CD4-positive, alpha-beta T cell (primary cell): ENCODE measurements at places on chromosomes 1 and 21.
A peak's percentile ranks its signal among the peaks of the same experiment; 100 is the strongest.

DNA sequence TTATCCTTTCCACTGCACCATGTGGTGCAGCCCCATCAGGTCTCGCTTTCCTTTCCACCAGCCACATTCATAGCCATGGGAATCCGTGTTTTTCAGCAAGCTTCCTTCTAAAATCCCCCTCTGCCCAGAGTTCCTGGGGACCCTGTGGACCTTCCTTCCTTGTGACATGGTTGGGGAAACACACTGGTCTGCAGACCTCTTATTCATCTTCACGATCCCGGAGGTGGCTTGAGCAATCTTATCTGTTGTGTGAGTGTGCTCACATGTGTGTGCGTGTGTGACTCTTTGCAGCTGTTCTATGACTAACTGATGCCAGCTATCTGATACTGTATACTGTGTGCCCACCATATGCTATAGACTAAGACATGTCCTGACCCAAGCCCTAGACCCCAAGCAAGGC is 15.6 kb upstream of the IL10 start:
- DNase-seq: no peak

DNA sequence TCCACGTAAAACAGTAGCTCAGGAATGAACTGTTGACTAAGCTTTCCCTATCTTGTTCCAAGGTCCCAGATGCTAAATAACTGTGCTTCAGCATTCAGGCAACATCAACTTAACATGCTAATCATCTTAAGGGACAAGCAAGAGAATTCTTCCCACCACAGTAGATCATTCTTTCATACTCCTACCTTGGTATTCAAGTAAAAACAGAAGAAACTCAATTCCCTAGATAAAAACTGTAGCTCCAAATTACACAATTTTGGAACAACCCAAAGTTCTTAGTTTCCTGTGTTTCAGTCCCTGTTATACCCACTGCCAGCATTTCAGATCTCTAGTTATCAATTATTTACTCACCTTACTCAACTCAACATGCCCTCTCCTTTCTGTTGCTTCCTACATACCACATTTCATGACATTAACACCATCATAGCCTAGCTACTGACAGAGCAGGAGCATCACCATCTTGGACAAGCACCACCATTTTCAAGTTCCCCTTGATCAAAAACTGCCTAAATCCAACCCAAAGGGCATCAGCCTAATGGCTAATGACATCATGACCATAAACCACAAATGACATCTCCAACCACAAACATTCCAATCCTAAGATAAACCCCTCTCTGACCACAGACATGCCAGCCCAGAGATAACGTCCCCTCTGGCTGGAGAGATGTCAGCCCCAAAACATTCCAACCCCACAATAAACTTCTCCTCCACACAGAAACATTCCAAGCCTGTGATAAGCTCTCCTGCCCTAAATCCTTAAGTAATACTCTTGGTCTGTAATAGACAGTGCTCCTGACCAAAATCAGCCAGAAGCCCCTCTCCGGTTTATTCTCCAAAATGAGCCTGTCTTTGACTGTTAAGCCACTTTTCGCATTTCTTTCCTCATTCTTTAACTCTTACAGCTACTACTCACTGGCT is 191.2 kb downstream of the RERE start:
- no peak for DNase-seq

GRCh38 chr21:38983560-38983959 is 177.8 kb downstream of the ETS2 start:
- no peak for DNase-seq

GRCh38 chr1:226884966-226885820 is 14.8 kb downstream of the PSEN2 start:
- no peak for DNase-seq

DNA sequence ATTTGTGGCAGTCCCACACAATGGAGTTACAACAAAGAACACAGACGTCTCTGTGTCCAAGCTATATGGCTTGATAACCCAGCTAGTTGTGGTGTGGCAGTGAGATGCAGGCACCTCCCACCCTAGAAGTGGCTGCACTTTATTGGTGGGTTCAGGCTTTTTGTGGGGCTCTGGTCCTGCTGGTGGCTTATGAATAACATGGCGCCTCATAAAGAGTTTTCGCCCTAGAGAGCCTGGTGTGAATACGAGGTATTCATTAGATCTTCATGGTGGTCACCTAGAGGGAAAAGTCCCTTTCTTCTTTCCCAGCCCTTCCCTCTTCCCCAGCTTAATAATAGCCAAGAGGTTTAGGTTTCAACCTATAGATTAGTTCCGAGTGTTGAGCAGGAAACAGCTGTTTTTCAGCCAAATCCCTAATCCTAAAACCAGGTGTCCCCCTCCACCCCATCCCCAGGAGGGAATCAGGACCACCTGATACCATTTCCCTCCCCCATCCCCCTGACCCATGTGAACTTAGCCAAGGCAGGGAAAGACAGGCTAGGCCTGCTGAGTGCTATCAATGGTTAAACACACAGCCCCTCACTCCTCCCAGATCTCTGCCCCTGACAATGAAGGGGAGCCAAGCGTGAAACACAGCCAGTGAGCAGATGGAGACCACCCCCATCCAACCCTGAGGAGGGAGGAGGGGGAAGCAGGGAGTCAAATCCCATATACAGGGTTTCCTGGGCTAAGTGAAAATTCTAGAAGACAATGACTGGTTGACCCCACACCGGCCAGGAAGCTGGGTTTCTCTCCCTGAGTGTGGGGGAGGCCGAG is 58.2 kb downstream of the NFASC start:
- DNase-seq: no peak

GRCh38 chr1:177432897-177433296 is 262.1 kb downstream of the BRINP2 start:
- no peak for DNase-seq

DNA sequence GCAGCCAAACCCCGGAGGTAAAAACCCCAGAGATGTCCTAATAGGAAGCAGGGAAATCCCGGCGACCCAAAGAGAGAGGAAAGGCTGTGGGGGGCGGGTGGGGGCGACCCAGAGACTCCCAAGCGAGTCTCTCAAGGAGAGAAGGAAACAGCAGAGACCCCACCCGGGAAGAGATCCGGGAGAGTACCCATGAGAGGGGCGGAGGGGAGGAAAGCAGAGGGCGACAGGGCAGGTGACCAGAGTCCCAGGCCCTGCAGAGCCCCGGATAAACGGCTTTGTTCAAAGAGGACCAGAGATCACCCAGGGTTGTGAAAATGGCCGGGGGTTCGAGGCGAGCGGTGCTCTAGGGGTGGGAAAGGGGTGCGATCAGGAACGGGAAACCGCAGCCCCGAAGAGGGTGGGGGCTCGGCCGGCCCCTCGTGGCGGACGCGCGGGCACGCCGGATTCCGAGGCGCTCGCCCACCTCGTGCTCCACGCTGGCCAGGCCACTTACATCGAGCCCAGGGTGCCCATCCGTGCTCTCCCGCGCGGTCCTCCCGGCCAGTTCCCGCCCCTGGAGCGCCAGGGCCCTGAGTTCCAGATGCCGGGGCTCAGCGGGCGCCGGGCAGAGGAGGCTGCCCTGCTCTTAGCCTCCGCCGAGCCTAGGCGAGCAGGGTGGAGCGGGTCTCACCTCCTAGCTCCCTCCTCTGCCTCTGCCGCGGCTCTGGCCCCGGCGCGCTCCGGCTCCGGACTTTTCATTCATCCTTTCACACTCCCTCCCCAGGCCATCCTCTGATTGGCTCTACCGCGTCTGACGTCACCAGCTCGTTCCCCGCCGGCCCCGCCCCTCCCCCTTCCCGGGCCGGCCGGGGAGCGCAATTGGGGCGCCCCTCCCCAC is 52.3 kb downstream of the RHBG start:
- peak; percentile 42 for DNase-seq

- no peak for DNase-seq
Measured at GRCh38 chr1:12541274-12542137, 76.5 kb downstream of the DHRS3 start.

- DNase-seq: no peak
Measured at GRCh38 chr1:203511930-203512329, 18.0 kb downstream of the OPTC start.

GRCh38 chr1:15207829-15208429 is 39.1 kb upstream of the FHAD1 start:
- no peak for DNase-seq

GRCh38 chr21:37896788-37897187 is 19.5 kb downstream of the KCNJ6 start:
- DNase-seq: no peak

GRCh38 chr1:89279011-89279466 is 6.4 kb upstream of the GBP5 start:
- DNase-seq: no peak

DNA sequence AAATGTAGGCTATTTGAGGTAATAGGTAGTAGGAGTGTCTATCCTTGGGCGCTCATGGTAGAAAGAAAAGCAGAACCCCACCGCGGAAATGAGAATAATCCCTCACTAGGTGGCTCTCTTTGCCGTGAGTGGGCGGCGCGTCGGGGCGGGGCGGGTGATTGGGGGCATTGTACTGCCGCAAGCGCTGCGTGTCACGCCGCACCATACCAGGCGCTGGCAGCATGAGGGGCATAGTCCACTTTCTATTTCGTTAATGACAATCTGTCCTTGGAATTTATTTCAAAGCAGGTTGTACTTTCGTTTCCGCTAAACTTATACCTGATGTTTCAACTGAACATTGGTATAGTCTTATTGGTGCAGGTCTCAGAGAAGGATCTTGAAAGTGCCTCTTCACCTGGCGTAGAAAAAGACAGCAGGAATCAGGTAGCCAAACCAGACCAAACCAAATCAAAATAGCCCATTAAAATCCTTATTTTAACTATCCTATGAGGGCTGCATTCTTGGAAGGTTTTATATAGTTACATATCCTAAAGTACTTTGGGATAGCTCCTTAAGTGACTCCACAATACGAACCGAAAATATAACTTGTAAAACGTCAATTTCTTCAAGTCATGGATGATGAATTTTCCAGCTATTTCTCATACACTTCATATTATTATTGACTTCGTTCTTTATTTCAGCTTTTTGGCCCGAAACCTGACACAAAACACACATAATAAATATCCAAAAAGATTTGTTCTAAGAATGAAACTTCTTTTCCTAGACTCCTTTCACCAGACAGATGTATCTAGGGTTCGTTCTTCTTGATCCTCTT is 1.9 kb upstream of the SMG7 start:
- DNase-seq: peak; percentile 92

GRCh38 chr1:164591858-164592257 is 32.9 kb downstream of the PBX1 start:
- no peak for DNase-seq

DNA sequence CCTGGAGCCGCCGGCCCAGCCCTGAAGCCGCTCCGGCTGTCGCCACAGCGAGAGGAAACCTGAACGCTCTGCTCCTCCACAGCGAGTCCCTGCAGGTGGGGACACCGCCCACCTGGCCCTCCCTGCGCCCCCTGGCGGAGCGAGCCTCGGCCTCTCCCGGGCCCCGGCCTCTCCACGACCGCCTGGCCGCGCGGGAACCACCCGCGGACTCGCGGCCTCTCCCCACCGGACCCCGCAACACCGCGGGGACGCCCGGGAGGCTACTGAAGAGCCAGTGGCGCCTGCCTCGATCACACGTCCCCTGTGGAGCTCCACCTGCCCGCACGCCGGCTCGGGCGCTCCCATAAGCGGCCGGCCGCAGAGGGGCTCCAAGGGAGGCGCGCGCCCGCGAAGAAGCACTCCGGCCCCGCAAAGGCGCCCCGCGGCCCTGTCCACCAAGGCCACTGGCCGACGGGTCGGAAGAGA is 109.6 kb downstream of the KCNN3 start:
- DNase-seq: peak; percentile 70

DNA sequence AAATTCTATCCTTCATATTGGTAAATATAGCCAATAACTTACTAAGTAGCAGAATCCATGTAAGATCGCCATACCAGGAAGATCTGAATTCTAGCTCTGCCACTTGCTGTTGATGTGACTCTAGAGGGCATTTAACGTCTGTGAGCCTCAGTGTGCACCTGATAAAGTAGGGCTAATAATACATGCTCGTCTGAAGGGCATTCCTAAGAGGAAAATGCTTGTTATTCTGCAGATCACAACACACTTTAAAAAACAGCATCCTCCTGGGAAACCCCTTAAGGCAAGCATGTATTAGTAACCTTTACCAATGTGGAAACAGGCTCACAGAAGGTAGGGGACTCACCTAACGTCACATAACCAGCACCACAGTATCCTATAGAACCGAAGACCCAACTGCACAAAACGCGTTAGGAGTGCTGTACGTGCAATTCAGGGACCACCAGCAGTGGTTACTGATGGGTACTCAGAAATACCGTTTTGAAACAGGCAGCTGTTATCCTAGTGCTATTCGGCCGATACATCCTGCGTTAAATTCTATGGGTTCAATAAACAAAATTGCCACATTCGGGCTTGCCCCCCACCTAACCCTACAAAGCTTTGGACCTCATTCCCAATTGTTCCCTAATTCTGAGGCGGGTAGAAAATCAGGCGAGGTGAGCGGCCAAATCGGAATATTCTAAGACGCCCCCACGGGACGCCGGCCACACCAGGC is 758 bp downstream of the DEPDC1 start:
- no peak for DNase-seq

GRCh38 chr1:57137980-57138379 is 172.2 kb upstream of the C8B start:
- no peak for DNase-seq

GRCh38 chr1:96234299-96234698 is 487.3 kb upstream of the PTBP2 start:
- no peak for DNase-seq
